Fibroblast of the aortic adventitia (primary cell): ENCODE measurements at places on chromosomes 5 and 9.
A peak's percentile ranks its signal among the peaks of the same experiment; 100 is the strongest.

- peak; percentile 59 for DNase-seq
Measured at GRCh38 chr9:18905028-18905882, 127.8 kb downstream of the SAXO1 start.

DNA sequence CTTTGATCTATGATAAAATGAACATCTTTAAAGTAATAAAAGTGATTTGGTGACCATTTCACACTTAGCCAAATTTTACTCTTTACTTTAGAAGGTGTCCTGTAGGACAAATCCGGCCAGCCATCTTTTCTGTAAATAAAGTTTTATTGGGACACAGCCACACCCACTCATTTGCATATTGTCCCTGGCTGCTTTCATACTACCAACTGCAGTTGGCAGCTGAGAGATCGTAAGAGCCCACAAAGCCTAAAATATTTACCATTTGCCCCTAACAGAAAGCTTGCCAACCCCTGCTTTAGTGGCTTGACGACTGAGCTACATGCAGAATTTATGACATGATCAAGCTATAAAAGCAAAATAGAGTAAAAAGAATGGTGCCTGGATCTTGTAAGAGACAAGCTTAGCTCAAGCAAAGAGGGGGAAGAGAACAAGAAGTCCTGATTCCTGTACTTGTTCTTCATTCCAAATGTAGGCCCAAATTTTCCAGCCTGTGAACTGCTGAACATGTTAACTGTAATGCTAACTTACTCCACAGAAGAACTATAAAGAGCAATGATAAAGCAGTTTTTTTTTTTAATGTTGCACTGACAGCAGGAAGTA, 7.4 kb upstream of the FBXO10 start:
- no peak for DNase-seq

DNA sequence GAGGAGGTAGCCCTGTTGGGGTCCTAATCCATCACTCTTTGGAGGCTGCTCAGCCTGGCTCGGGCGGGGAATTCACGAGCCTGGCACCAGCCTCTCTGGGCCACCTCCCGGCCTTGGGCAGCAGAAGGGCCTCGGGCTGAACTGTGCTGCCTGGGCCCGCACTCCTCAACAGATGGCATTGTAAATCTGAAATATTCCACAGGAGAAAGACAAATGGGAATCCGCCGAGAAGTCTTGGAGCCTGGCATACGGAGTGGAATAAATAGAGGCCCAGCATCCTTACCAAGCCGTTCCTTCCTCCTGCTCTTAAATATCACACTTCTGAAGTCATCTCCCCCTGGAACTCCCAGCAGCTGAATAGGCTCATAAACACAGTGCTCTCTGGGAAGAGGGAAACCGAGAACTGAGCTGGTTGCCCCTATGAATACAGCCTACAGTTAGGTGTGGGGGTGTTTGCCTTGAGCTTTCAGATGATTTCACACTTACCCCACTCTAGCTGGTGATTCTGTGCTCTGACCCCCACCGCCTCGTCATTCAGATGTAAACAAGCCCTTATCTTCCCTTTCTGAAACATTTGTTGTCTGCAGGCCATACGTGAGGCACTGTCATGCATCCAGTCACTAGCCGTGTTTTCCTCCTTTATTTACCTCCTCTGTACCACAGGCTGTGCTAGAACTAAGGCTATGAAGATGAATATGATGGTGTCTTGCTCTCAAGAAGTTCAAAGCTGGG, 455.0 kb upstream of the CLINT1 start:
- no peak for DNase-seq

DNA sequence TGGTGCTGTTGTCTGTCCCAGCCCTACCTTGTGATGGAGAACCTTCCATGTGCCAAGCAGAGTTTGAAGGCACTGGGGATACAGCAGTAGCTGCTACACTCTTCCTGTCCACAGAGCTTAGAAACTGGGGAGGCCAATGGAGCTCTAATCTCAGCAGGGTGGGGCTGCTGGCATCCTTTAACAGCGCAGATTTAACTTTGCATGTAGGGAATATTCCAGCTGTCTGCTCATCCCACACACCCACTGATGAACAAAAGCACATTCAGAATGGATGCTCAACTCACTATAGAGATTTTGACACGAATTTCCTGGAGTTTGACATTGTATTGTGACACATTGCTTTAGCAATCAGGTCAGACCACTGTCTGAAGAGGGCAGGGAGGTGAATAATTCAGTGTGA, 49.0 kb downstream of the TMEM215 start:
- no peak for DNase-seq

- peak; percentile 60 for DNase-seq
Measured at GRCh38 chr5:54254482-54255198, 55.7 kb downstream of the ARL15 start.

DNA sequence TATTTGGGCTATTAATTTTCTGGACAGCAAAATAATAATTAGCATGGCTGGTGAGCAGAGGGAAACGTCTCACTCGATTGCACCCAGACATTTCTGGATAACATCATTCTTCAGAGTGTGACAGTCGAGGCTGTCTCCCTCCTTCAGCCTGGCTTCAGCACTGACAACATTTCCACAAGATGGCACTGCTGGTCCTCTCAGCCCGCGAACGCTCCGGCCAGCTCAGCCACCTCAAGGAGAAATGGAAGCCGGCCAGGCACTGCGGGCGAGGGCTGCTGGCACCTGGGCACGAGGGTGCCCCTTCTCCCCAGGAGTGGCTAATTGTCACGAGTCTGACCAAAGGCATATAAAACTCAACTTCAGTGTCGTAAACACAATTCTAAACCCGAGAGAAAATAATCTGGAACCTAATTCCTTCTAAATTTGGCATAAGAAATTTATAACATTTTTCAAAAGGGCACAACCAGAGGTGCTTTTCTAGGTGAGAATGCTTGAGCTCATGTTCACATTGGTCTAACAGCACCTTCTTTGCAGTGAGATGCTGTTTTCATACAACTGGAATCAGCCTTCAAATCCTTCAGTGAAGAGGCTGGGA, 65.9 kb downstream of the DAP start:
- DNase-seq, result peak; percentile 74

DNA sequence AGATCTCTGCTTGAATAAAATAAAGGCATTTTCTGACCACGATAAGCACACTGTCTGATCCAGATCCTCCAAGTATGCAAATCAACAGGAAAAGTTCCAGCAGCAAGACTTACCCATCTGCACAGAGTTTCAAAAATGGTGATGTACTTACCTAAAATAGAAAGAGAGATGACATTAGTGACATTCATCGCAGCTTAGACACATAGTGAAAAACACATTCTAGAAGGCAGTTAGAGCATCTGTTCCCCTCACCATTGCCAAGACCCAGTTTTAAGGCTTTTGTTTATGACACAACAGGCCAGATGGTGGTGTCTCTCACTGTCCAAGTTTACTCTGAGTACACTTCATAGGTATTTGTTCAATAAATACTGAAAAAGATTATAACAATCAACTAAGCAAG, 207.7 kb downstream of the PDE4D start:
- no peak for DNase-seq

DNA sequence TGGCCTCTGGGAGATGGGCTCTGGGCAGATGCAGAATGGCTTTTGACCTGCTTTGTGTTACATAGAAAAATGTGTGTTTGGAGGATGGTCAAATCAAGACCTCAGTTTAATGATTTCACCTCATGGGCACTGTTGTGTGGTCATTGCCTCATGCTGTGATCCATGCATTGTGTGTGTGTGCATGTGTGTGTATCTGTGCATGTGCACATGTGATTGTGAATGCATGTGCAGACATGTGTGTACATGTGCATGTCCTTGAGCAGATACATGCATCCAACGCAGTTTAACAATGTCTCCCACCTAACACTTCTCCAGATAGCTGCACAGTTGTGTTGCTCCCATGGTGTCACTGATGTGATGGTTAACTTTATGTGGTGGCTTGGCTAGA, 40.1 kb upstream of the S1PR3 start:
- DNase-seq, result no peak

DNA sequence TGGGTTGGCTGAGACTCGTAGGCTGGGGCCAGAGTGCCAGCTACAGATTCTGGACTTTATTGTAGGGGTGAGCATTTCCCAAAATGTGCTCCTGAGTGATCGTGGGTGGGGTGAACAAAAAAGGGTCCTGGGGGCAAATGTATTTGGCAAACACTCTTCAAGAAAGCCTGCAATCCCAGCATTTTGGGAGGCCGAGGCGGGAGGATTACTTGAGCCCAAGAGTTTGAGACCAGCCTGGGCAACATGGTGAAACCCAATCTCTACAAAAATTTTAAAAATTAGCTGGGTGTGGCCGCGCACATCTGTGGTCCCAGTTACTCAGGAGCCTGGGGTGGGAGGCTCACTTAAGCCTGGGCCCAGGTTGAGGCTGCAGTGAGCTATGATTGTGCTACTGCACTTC, 55.5 kb upstream of the CDKN2AIPNL start:
- no peak for DNase-seq

GRCh38 chr9:136010176-136010575, 49.0 kb upstream of the UBAC1 start:
- DNase-seq, result no peak

DNA sequence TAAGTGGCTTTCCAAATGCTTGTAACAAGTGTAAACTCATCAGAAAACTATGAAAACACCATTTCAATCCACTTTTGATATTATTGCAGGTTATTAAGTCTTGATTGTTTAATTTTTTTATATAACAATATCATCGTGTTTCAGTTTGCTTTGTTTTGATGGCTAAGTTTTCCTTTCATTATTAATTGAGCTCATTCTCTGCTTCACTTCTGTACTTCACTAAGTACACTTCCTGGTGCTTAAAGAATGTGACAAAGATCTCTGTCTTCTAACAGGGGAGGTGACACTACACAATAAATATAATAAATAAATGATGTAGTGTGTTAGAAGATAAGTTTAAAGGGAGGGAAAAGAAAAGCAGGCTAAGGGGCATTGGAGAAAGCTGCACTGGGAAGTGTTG, 13.0 kb upstream of the RAD23B start:
- DNase-seq, result no peak

DNA sequence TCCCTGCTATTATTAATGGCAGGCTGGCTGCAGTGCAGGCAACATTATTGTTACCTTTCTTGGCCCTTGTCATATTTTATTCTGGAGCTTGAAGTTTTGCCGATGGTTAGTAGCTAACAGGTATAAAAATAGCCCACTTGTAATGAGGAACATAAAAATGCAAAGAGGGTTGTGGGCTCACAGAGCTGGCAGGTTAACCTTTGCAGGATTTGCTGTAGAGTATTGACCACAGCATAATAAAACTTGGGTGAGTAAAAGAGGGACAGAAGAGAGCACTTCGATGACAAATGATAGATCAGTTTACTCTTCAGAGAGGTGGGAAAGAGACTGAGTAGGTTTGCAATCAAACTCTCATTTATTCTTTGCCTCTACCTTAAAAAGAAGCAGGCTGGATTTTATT, 49.7 kb upstream of the SGCD start:
- no peak for DNase-seq

DNA sequence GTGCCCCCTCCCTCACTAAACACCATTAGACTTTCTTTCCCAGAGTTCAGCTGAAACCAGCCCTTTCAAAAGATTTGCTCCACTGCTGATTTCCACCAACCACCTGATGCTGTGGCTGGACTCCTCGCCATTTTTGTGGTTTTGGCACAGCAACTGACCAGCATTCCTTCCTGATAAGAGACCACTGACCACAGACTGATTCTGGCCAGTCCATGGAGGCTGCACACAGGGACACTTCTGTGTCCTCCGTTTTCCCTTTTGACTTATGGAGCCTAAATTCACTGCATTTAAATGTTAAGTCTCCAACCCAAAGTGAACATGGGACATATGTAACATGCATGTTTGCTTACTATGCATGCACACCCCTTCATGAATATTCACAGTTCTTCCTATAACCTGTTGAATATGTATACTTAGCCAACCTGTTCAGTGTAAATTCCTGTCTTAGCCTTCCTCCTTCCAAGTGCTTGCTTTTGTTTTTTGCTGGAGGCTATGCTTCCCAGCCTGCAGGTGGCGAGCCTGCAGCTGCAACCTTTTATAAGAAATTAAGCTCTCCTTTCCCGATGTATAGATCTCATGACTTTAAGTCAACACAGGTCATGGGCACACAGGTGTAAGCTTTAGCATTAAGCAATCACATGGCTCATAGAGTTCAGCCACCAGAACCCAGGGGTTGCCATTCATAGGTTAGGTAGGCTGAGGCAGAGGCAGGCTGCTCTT, 78.7 kb downstream of the ACTL7B start:
- DNase-seq, result peak; percentile 76

- DNase-seq, result peak; percentile 82
Measured at GRCh38 chr5:56019306-56020272, 24.8 kb upstream of the IL6ST start.

GRCh38 chr9:3903273-3903672, 377.5 kb upstream of the RFX3 start:
- DNase-seq, result no peak

- DNase-seq, result peak; percentile 73
Measured at GRCh38 chr9:20683351-20684034, 566 bp upstream of the FOCAD start.

DNA sequence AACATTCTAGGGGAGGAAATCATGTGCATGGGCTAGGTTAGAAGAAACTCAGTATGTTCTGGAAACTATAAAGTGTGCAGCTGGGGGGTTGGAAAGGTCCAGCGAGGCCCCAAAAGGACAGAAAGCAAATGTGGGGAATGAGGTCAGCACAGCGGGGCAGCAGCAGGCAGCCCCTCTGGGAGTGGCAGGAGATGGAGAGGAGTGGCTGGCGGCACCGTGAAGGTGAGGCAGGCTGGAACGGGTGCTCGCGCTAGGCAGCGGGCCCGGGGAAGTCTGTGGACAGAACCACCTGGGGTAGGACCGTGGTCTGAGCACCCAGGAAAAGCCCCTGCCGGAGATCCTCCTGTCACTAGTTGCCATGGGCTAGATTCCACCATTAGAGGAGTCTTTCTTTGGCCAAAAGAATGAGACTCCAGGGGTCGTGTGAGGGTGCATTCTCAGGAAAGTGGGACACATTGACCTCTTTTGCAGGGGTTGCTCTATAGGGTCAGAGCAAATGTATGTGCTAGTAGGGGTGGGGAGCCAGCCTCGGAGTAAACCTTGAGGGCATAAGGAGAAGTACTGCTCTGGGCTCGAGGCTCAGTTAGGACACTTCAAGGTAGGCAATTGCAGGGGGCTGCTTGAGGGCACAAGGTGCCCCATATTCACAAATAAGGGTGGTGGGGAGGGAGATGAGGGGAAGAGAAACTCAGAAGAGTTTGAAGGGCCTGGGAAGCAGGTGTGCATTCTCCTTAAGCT, 61.2 kb downstream of the IL6ST start:
- no peak for DNase-seq

DNA sequence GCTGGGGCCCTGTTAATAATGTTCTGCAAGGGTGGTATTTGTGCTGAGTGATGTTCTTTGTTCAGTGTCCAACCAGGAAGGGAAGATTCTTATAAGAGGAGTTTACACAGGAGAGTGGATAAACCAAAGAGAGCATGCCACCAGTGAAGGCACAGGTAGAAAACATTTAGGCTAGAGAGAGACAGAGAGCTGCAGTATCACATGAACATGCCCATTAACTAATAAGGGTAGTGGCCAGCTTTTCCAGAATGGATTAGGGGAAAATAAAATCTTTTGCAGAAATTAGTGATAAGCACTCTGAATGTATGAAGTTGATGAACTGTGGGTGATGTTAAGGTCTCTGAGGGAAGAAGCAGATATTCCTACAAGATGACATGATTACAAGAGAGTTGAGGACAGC, 54.1 kb upstream of the PRLR start:
- no peak for DNase-seq

GRCh38 chr9:11457825-11458790, 845.3 kb upstream of the PTPRD start:
- no peak for DNase-seq
